Smooth muscle cell of the brain vasculature (primary cell): ENCODE measurements at places on chromosomes 2 and 18.

- peak; percentile 54 for DNase-seq
Measured at GRCh38 chr2:104758199-104758620, 95.7 kb upstream of the POU3F3 start.

- no peak for DNase-seq
Measured at GRCh38 chr2:200311139-200311538, 4.6 kb downstream of the SPATS2L start.

GRCh38 chr18:59469463-59470180, 110.6 kb upstream of the LMAN1 start:
- DNase-seq, result no peak

GRCh38 chr2:200509235-200509611, 645 bp downstream of the KCTD18 start:
- DNase-seq, result no peak

- no peak for DNase-seq
Measured at GRCh38 chr2:238502956-238503791, 76.4 kb downstream of the ASB1 start.

DNA sequence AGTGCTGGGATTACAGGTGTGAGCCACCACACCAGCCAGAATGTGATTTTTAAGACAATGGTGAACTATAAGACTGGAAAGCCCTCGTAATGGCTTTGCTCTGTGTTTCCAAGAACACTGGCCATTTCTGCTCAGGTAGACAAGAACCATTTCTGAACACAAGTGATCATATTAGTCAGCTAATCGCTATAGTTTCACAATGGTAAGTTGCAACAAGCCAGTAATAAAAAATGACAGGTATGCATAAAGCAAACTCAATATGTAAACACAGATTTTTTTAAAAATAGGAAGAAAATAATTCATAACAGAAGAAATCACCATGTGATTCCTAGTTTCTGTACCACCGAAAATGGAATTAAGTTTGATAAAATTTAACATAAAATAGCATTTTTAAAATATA, 166.5 kb downstream of the THADA start:
- DNase-seq, result no peak

DNA sequence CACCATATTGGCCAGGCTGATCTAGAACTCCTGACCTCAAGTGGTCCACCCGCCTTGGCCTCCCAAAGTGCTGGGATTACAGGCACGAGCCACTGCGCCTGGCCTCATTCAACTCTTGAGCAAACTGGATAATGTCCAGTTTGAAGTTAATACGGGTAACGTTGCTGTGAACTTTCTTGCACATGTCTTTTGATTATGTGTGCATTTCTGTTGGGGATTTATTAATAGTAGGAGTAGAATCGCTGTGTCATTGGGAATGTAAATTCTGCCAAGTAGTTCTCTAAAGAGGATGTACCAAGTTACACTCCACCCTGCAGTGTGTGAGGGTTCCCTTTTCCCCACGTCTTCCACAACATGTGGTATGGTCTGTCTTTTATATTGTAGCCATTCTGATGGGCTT, 6.2 kb downstream of the IMPA2 start:
- DNase-seq, result no peak

DNA sequence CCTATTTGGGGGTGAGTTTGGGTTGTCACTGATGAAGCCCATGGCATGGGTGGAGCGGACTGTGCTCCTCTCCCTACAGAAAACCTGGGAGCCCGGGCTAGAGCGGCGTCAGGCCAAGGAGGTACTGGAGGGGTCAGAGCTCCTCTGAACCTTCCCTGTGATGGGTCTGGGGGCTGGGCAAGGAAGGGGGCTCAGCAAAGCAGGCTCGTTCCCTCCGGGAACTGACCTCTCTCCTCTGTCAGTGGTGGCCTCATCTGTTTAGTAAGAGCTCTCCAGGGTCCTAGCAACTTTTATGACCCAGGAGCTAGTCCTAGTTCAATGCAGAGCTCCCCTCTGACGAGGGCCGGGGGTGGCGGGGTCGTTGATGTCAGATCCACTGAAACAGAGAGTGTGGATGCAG, 62.4 kb upstream of the OTOF start:
- DNase-seq, result no peak

- no peak for DNase-seq
Measured at GRCh38 chr2:55929476-55929875, 5.9 kb upstream of the EFEMP1 start.

- DNase-seq, result no peak
Measured at GRCh38 chr2:85732467-85733120, 21.2 kb upstream of the ATOH8 start.

DNA sequence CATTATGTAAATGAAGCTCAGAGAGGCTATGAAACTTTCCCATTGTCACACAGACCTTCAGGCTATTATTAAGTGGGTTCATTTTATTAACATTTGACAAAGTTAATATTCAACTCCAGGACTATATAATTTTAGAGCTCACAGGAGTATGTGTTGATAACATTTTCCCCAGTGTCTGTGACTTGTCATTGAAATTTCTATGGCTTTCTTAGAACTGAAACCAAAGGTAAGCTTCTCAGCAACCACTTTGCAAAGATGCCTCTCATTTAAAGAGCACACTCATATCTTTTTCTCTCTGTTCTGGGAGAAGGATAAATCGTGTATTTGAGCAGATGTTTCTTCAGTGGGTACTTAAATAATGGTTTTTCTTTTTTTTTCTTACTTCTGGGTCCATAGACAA, 61.8 kb upstream of the LHCGR start:
- DNase-seq, result no peak

DNA sequence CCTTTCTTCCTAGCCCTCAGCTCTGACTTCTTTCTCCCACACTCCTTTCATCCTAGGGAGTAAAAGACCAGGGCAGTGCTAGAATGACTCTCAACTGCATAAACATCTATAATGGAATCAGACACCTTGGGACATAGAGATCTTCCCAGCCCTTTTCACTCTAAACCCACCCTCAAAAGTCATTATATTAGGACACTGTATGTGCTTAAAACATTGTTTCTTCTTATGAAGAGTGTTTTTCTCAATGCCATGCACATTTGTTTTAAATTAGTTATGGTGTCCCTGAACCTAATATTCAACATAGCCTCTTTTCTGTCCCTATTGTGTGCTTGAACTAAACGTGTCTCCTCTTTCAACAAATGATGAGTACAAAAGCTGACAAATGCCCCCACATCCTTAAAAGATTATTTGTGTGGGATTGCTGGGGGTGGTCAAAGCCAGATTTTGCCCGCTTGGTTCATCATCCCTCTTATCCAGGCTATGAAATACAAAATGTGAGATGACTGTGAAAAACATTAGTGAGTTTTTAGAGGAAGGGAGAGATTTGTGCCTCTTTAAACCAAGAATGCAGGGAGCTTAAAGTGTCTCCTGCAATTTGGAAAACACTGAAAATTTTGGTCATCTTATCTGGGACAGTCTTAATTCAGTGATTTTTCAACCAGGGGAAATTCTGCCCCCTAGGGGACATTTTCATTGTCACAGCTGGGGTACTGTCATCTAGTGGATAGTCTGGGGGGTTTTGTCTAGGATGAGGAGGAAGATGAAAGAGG, 29.0 kb downstream of the SERPINB5 start:
- no peak for DNase-seq

GRCh38 chr2:201980389-201980821, 53.2 kb upstream of the FZD7 start:
- no peak for DNase-seq

- no peak for DNase-seq
Measured at GRCh38 chr2:102149644-102150455, 7.3 kb downstream of the IL1R1 start.

DNA sequence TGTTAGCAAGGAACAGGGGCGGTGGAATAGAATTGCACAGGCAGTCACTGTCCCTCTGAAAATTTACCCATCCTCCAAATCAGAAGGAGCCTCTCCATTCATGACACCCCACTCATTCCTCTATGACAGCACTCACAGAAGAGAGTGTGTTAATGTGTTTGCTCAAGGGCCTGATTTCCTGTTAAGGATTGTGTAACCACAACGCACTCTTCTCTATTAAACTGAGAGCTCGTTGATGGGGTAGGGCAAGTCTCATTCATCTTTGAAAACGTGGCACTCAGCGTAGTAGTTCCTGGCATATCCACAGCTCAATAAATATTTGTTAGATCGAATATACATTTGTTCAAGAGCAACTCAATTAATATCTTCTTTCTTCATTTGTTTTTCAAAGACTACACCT, 106.4 kb downstream of the VAPA start:
- DNase-seq, result no peak

DNA sequence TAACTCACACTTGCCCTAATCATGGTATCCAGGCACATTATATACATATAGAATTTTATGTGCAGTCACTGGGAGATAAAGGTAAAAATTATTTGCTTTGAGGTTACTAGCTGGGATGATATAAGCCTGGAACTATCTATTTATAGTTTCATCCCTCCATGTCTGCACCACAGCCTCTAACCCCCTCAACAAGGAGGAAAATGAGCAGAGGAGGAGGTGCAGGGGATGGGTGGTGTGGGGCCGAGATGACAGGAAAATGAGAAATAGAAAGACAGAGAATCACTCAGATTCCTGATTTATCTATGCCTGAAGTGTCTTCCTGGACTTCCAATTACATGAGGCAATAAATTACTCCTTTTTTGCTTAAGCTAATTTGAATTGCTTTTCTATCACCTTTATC, 145.2 kb downstream of the PIK3C3 start:
- no peak for DNase-seq

DNA sequence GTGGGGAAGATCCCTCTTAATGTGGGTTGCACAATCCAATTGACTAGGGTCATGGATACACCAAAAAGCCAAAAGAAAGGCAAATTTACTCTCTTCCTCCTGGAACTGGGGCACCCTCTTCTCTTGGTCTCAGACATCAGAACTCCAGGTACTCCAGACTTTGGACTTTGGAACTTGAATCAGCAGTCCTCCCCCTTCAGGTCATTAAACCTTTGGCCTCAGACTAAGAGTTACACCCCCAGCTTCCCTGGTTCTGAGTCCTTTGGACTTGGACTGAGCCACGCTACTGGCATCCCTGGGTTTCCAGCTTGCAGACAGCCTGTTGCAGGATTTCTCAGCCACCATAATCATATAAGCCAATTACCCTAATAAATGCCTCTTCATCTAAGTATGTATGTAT, 50.8 kb upstream of the KIF5C start:
- no peak for DNase-seq

DNA sequence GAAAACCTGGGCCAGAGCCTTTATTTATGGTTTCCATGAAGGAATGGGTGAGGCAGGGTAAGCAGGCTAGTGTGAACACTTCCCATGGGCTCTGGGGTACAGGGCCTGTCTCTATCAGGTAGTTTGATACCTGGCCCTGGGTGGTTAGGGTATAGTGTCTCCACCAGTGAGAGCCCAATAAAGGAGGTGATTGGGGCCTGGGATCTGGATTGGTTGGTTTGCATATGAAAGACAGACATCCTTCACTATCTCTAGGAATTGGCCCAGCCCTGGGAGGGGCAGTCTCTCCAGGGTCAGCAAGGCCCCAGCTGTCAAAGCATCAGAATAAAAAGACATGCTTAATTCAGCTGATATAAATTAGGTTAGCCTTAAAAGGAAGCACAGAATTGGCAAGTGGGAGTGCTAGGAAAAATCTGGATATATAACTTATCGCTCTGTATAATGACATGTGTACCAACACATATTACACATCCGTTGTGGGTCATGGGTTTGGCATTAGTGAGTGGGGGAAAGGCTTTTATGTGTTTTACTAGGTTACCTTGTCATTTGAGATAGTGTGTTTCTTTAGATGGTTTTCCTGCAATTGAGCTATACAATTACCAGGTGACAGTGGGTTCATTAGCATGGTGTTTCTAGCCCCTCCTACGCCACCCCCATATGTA, 18.5 kb upstream of the TMEM178A start:
- no peak for DNase-seq

GRCh38 chr2:120257522-120257921, 4.9 kb downstream of the RALB start:
- DNase-seq, result no peak

- DNase-seq, result no peak
Measured at GRCh38 chr2:1758171-1758570, 13.9 kb upstream of the PXDN start.

- peak; percentile 15 for DNase-seq
Measured at GRCh38 chr2:133326652-133327397, 241.4 kb downstream of the NCKAP5 start.

DNA sequence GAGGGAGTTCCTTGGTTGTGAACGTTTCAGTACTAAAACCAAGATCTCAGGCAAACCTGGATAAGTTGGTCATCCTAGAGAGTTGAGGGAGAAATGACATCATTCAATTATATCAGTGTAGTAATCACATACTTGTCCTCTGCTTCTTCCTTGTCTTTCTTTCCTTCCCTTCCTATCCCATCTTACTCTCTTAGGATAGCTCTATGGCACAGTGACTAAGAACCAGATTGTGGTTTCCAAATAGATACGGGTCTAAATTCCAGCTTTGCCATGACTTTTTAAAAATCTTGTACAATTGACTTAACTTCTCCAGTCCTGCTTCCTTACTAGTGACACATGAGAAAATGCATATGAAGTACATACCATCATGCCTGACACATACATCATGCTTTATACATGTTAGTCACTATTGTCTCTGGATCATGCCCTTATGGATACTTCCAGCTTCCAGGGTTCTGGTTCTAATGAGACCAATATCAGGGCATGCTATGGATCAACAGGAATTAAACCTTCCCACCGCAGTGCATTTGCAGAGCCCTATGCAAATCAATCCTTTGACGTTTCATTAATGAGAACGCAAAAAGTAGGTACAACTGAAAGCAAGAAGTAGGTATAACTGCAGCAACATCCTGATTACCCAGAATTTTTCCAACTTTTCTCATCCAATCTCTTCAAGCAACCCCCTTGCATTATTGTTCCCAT, 168.0 kb upstream of the KLF7 start:
- no peak for DNase-seq

- no peak for DNase-seq
Measured at GRCh38 chr2:133457861-133458260, 110.4 kb downstream of the NCKAP5 start.

DNA sequence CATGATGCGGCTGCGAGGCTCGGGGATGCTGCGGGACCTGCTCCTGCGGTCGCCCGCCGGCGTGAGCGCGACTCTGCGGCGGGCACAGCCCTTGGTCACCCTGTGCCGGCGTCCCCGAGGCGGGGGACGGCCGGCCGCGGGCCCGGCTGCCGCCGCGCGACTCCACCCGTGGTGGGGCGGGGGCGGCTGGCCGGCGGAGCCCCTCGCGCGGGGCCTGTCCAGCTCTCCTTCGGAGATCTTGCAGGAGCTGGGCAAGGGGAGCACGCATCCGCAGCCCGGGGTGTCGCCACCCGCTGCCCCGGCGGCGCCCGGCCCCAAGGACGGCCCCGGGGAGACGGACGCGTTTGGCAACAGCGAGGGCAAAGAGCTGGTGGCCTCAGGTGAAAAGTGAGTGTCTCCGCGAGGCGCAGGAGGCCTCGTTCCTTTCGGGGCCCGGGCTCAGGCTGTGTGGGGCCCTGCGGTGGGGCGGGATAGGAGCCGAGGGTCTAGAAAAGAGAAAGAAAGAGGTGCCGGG, 520 bp downstream of the GLS start:
- no peak for DNase-seq

GRCh38 chr18:79379931-79380815, 15.6 kb upstream of the NFATC1 start:
- no peak for DNase-seq
